H4 (cell line): ENCODE measurements at places on chromosomes 7 and 10. TPM values are rescaled to one million over a fixed set of nuclear protein-coding genes. Genes with fewer than 3 reads are reported as not detected.

The CRYGN gene
- not detected in 2 replicates for total RNA-seq

The XRCC2 gene
- total RNA-seq, result 4.4 and 6.8 TPM in 2 replicates

The EIF4EBP2 gene
- 28.7 and 38.8 TPM in 2 replicates for total RNA-seq

DNA sequence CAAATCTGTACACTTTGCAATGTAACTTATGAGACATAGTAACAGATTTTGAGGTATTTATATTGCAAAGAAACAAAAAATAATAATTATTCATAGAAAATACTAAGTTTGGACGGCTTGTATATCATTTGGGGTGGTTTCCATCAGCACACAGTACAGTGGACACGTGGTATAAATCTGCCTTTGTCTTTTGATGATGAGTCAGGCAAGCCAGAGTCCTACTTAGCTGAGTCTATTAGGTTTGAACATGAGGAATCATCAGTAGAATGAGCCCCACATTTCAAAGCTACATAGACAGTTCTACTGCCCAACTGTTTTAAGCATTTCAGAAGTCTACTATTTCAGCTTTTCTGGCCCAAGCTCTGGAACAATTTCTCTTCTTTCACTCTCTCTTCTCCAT lies 803.2 kb downstream of the PHTF2 start:
- no peak for DNase-seq

DNA sequence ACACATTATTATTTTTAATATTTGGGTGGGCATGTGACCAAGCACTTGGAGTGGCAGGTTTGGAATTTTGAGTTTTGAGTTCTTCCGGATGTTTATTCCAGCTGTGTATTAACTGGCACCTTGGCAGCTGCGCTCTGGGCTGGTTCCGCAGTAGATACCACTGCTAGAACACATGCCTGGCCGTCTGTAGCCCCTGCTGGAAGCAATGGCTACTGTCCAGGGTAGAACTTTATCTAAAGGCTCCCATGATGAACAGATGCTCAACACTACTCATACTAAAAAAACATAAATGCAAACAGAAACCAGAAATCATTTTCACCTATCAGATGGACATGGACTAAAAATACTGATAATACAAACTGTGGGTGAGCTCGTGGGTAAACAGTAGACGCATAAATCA lies 19.4 kb upstream of the SH3PXD2A start:
- DNase-seq, result no peak

DNA sequence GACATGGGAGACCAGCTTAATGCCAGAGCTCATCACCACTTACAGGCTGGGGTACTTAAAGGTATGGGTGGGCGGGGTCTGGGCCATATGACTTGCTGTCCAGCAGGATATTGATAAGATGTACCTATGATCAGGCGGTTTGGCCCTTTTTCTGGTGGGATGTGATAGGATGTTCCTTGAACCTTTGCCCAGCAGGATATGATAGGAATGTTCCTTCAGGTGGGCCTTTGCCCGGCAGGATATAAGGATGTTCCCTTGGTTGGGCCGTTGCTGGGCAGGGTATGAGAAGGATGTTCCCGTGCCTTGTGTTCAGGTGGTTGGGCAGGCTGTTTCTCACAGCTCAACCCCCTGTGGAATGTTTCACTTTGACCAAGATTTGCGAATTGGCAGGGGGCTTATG lies 187.2 kb upstream of the CXCL12 start:
- no peak for DNase-seq

- no peak for DNase-seq
Measured at GRCh38 chr7:130882396-130882795, 148.4 kb upstream of the KLF14 start.

DNA sequence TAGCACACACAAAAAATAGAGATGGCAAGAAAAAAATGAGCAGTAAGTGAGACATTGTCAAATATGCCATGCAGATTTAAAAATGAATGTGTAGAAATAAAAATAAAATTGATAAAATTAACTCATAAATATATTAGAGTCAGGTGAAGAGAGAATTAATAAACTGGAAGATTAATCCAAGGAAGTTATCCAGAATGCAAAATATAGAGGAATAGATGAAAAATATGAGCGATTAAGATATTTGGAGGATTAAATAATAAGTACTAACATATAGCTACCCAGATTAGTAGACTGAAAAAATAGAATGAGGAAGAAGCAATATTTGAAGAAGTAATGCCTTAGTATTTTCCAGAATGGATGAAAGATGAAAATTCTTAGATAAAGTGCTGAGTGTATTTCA lies 103.4 kb downstream of the GPR158 start:
- no peak for DNase-seq

DNA sequence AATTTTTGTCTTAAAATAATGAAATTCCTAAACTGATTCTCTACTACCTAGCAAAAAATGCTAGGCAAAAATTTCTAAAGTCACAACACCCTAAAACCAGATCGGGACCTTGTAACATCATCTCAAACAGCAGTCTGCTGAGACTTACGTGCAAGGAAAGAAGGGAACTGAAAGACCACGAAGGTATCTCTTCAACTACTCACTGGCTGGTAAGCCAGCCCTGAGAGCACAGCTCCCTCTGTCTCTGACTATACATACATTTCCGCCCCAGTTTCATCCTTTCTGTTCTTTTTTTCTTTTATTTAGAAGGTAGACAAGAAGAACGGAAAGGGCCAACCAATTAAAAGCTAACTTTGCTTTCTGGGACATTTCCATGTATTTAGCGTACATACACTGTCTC lies 15.6 kb downstream of the SORCS1 start:
- DNase-seq, result no peak

GRCh38 chr10:65325913-65326312 lies 1599.9 kb upstream of the LRRTM3 start:
- DNase-seq, result no peak

GRCh38 chr10:17375936-17376584 lies 78.3 kb downstream of the ST8SIA6 start:
- peak; percentile 9 for DNase-seq

DNA sequence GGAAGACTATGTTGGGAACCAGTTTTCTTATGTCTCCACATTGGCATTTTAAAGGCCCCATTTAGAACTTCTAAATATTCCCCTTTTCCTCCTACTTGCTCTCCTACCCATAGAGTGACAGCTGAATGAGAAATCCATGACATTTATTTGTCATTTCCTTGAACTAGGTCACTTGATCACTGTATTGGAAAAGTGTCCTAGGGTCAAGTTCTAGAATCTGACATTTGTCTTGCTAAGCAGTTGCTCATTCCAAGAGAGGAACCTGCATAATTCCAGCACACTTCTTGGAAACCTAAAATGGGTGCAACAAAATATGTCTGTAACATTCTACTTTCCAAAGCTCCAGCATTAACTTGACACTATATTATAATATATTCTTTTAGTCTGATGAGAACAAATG lies 3.6 kb upstream of the DPY19L1 start:
- DNase-seq, result no peak

- no peak for DNase-seq
Measured at GRCh38 chr10:31935678-31936077, 7.0 kb upstream of the ARHGAP12 start.

GRCh38 chr10:68826764-68827591 lies at the start of gene STOX1:
Gene STOX1 (plus strand): TSS chr10:68827531. CDS start chr10:68827624, 93 bp downstream.
- peak; percentile 33 for DNase-seq
